ENCODE measurements at places on chromosomes 5 and 9. TPM values are rescaled to one million over a fixed set of nuclear protein-coding genes. Genes with fewer than 3 reads are reported as not detected.
A peak's percentile ranks its signal among the peaks of the same experiment; 100 is the strongest.

- H3K4me1 ChIP-seq = peaks cover 78% of the 10 kb centered on the region
- peak; percentile 88 for DNase-seq
- H3K36me3 ChIP-seq = peaks cover 20% of the 10 kb centered on the region
- no peaks in the 10 kb centered on the region for H3K27me3 ChIP-seq
- H3K4me3 ChIP-seq = peak overlapping the region; percentile 5
Measured at GRCh38 chr9:34993502-34994259, 4.1 kb downstream of the DNAJB5 start.

GRCh38 chr5:45696206-45696836, at the start of gene HCN1:
HCN1 (minus strand) TSS chr5:45696380.
- H3K36me3 ChIP-seq = no peaks in the 10 kb centered on the region
- peak within 1 kb of the TSS; percentile 53 for H3K4me3 ChIP-seq
- peak within 1 kb of the TSS; percentile 47 for H3K27ac ChIP-seq
- peaks cover 6% of the 10 kb centered on the region for H3K27me3 ChIP-seq
- peaks cover 8% of the 10 kb centered on the region for H3K4me1 ChIP-seq

GRCh38 chr9:76882686-76883085, 23.2 kb downstream of the PRUNE2 start:
- no peaks in the 10 kb centered on the region for H3K27me3 ChIP-seq
- H3K4me1 ChIP-seq = no peaks in the 10 kb centered on the region
- H3K36me3 ChIP-seq = no peaks in the 10 kb centered on the region
- no peak overlapping the region for H3K4me3 ChIP-seq

GRCh38 chr5:73365990-73366667, 82.4 kb downstream of the FOXD1 start:
- H3K27ac ChIP-seq = no peak overlapping the region
- no peaks in the 10 kb centered on the region for H3K36me3 ChIP-seq
- H3K4me1 ChIP-seq = no peaks in the 10 kb centered on the region
- no peak overlapping the region for H3K4me3 ChIP-seq
- no peaks in the 10 kb centered on the region for H3K27me3 ChIP-seq

DNA sequence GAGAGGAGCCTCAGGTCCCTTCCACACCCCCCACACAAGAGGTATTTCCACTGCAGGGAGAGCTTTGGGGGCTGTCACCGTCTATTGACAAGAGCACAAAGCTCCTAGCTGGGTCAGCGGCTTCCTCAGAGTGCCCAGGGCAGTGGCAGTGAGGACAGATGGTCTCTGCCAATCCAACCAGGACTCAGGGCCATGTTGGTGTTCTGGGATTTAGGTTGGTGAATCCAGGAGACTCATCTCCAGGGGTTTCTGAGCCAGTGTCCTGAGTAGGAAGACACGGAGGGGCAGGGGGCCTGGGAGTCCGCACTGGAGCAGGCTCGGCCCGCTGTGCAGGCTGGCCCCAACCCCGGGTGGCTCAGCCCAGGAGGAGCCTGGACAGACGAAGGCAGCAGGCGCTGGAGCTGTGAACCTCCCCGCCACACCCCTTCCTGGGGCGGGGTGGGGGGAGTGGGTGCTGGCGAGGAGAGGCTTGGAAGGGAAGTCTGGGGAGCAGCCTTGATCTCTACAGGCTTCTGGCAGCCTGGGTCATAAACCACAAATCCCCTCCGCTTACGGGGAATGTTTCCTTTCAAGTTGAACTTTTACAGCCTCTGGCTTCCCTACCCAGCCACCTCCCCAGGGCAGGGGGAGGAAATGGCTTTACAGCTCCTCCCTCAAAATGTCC, 19.6 kb downstream of the CRB2 start:
- peaks cover 3% of the 10 kb centered on the region for H3K27me3 ChIP-seq
- no peaks in the 10 kb centered on the region for H3K4me1 ChIP-seq
- no peak overlapping the region for H3K27ac ChIP-seq
- H3K36me3 ChIP-seq = no peaks in the 10 kb centered on the region
- no peak overlapping the region for H3K4me3 ChIP-seq

DNA sequence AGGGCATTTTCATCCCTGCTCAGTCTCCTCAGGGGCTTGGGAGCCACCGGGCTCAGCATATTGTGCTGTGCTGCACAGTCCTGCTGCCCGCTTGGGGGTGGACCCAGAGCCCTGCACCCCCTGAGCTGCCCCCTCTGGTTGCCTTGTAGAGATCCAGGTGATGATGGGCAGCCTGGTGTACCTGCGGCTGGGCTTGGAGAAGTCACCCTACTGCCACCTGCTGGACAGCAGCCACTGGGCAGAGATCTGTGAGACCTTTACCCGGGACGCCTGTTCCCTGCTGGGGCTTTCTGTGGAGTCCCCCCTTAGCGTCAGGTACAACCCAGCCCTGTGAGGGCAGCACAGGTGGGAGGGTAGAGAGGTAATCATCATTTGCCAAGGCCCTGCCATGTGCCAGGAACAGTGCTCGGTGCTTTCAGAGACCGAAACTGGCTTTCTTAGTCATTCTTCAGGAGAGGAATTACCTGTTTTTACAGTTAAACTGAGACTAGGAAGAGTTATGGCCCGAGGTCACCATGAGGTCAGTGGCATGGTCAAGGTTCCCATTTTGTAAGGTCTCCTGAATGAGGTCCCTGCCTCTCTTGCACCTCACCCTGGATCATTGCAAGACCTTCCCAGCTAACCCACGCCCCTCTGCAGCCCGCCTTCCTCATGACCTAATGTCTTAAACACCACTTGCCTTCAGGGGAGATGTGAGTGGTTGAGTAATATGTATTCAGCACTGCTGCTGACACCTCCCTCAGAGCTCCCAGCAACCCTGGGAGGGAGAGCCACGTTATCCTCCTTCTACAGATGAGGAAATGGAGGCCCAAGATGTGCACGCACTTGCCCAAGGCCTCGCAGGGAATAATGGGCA, 7.5 kb downstream of the NHP2 start:
- H3K36me3 ChIP-seq = peaks cover 86% of the 10 kb centered on the region
- no peak overlapping the region for H3K27ac ChIP-seq
- H3K27me3 ChIP-seq = no peaks in the 10 kb centered on the region
- no peak overlapping the region for H3K4me3 ChIP-seq

DNA sequence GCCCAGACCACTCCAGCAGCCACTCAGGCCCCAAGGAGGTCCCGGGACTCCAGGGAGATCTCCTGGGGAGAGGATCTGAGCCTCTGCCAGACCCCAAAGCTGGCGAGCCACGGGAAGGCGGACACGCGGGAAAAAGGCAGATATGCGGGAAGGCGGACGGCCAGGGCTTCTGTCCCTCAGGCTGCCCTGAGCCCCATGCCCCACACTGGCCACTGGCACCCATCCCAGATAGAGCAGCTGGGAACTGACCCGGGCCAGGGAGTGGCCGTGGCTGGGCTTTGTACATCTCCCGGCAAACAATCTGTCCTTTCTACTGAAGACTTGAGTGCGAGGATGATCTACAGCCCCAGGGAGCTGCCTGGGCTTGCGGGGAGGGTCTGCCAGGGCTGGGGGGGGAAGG, 21.1 kb upstream of the NOTCH1 start:
- no peaks in the 10 kb centered on the region for H3K36me3 ChIP-seq
- H3K4me1 ChIP-seq = no peaks in the 10 kb centered on the region
- no peak overlapping the region for H3K4me3 ChIP-seq

- H3K36me3 ChIP-seq = no peaks in the 10 kb centered on the region
- DNase-seq = no peak
- H3K27ac ChIP-seq = no peak overlapping the region
Measured at GRCh38 chr5:157020511-157021222, 38.2 kb downstream of the HAVCR1 start.

DNA sequence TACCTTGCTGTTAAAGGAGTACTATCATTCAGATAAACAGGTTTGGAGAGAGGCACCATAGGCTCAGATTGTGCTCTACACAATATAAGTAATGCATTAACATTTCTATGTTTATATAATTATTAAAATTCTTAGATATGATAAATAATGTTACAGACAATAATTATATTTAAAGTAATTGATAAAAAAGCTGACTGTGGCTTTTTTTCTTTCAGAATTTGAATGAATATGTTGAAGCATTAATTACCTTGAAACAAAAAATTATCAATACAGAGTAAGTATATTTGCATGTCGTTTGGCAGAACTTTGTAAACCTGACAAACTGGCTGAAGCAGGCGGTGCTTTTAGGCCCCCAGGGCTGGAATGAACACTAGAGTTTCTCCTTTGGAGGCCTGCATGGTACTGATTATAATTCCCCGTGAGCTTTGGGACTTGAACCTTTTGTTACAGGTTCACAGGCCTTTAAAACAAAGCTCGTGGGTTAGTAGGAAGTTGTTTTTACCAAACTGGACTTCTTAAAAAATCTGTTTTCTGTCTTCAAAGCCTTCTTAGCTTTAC, 13.8 kb downstream of the ICE1 start:
- DNase-seq = no peak
- H3K4me3 ChIP-seq = no peak overlapping the region
- no peaks in the 10 kb centered on the region for H3K27me3 ChIP-seq
- no peak overlapping the region for H3K27ac ChIP-seq
- peaks cover 12% of the 10 kb centered on the region for H3K36me3 ChIP-seq

DNA sequence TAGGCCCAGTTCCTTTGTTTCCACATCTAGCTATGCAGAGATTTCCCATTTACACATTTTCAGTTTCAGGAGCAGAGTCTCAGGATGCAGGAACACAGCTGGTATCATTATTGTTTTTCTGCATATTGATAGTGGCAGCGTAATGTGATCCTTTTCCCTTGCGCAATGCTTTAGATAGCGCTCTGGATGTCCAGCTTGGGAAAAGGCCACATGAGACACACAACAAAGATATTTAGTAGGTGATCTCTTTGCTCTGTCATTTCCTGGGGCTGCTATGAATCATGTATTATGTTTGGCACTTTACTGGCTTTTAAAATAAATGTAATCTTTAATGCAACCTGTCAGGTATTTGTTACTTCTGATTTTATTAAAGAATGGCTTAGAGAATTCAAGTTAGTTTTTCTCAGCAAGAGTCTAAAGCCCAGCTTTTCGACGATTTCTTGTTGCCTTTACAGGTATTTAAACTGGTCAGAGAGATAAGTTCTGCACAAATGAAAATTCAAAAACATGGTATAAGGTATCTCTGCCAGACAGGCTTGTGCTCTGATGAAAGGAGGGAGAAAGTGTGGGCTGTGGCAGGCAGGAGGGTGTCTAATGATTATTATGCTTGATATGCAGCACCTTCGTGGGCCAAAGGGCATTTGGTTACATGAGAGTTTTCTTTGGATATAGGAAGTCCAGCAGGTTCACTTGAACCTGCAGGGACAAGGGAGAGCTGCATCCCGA, 42.2 kb downstream of the PTTG1 start:
- no peak for DNase-seq
- no peak overlapping the region for H3K27ac ChIP-seq
- no peaks in the 10 kb centered on the region for H3K36me3 ChIP-seq
- peaks cover 15% of the 10 kb centered on the region for H3K4me1 ChIP-seq

DNA sequence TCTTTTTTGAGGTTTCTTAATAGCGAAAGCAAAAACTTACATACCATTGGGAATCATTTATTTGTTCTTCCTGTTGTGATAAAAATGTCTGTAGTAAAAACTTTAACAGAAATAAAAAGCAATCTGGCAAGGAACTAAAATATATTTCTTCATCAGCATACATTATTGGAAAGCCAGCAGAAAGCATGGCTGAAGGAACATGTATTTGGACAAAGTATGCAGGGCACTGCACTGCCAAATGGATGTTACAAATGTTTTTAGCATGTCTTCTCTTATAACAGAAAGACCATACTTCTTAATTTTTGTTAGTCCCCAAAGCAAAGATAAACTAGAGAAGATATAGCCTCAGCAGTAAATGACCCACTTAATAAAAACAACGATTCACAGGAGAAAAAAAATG, 80.5 kb downstream of the SMIM15 start:
- H3K4me1 ChIP-seq = no peaks in the 10 kb centered on the region
- H3K4me3 ChIP-seq = no peak overlapping the region
- no peak for DNase-seq
- no peak overlapping the region for H3K27ac ChIP-seq

DNA sequence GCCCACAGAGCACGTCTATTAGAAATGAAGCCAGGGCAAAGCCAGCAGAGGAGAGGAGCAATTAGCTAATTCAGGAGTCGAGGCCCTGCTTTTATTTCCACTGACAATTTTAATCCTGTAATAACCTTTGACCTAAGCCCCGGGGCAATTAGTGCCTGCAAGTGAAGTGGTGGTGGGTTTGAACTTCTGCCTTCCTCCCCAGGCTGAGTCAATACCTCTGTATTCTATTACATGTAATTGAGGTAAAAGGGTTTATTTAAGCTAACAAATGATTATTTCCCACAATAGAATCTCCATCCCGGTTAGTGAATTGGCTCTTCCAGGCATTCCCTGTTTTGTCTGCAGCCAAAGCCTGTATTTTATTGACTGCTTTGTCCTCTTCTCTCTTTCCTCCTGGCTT, 49.9 kb downstream of the FGF18 start:
- H3K4me1 ChIP-seq = no peaks in the 10 kb centered on the region
- no peak overlapping the region for H3K27ac ChIP-seq
- no peak overlapping the region for H3K4me3 ChIP-seq
- no peak for DNase-seq
- H3K36me3 ChIP-seq = no peaks in the 10 kb centered on the region

TAF11L5 gene
- not detected for total RNA-seq

CDKN2A gene
- 1.3 TPM for total RNA-seq

INPP5E gene
- total RNA-seq = 9.1 TPM

ITGA2 gene
- total RNA-seq = 1.5 TPM
